ENCODE measurements at places on chromosomes 5 and 9.
A peak's percentile ranks its signal among the peaks of the same experiment; 100 is the strongest.

- peak; percentile 72 for DNase-seq
Observed at GRCh38 chr9:2469681-2470221, 151.8 kb upstream of the VLDLR start.

- no peak for DNase-seq
Observed at GRCh38 chr9:129405089-129405826, 215.6 kb downstream of the C9orf50 start.

GRCh38 chr9:32247168-32247567, 137.3 kb upstream of the ACO1 start:
- DNase-seq, result no peak

DNA sequence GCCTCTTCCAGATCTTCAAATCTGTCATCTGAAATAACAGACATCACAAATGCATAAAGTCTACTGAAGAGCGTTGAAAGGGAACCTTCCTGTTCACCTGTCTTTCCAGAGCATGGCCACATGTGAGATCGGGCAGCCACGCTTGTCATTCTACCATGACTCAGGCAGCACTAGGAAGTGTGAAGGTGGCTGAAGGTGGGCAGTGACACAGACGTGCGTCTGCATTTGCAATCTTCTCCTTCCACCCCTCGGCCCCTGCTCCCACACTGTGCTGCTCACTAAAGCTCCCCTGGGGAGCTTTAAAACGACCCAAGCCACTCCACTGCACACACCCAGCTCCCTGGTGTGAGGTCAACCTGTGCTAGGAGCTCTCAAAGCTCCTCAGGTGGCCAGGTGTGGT, 2.5 kb downstream of the ENTR1 start:
- DNase-seq, result no peak

- DNase-seq, result no peak
Observed at GRCh38 chr9:34686732-34687131, 4.3 kb downstream of the CCL19 start.

- DNase-seq, result no peak
Observed at GRCh38 chr5:119177226-119177625, 106.3 kb downstream of the DMXL1 start.

DNA sequence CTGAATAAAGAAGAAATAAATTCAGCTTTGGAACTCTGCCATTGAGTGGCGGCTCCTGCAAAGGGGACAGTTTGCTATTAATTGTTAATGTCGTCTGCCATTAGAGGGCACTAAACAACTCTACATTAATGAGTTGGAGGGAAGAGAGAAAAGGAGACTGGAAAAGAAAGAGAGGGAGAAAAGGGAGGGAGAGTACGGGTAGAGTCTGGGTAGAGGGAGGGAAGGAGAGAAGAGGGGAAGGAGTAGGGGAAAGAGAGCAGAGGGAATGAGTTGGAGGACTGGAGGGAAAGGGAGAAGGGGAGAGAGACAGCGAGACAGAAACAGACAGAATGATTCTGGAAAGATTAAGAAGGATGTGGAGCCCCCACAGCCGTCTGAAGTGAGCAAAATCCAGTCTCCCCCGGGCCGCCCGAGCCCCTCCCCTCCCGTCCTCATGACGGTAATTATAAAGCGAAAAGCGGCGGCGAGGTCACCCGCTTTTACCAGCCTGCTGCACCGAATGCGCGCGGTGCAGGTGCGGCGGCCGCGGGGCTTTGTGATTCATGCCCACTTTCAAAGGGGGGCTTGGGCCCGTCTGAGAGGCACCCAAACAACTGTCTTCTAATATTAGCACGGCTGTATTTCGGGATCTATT, 1.9 kb upstream of the FST start:
- DNase-seq, result peak; percentile 48

DNA sequence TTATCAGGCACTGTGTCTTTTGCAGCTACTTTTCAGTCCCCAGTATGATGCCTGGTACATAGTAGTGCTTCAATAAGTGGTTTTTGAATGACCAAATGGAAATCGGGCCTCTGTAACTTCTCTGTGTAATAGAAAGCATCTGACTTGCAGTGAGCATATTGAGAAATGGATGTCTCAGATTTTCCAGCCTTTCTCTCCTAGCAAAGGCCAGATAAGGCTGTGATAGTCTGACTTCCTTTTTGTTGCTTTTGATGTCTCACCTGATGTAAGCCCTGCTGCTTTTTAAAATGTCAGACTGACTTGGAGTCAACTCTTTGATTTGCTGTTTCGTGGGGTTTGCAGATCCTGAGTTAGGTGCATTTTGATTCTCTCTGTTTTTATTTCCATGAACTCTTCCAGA, 590.0 kb upstream of the ZNF608 start:
- no peak for DNase-seq

DNA sequence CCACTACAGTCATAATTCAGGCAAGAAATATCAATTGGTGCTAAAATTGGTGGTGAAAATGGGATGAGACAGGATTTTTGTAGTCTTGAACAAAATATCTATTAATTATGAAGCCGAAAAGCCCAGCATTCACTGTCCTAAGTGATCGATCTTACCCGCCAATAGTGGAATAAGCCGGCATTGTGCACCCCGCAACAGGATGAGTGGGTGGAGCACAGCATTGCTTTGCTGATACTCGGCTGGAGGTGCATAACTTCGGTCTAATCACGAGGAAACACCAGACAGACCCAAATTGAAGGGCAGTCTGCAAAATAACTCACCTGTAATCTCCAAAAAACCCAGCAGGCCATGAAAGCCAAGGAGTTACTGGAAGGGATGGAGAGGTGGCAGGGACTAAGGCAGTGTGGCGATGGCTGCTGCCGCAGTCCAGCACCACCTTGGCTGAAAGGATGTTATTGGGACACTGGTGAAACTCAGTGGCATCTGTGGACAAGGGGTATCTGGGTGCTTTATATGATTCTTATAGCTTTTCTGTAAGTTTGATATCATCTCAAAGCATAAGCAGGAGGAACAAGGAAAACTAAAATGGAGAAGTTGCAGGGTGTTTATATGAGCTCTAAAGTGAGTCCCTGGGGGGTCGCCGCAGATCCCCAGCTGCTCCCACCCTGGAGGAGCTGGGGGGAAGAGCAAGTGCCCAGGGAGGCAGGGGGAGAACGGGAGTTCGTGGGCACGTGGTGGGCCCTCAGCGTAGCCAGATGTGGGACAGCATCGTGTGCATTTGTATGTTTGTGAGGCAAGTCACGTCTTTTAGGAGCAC, 45.2 kb downstream of the AHRR start:
- peak; percentile 63 for DNase-seq

DNA sequence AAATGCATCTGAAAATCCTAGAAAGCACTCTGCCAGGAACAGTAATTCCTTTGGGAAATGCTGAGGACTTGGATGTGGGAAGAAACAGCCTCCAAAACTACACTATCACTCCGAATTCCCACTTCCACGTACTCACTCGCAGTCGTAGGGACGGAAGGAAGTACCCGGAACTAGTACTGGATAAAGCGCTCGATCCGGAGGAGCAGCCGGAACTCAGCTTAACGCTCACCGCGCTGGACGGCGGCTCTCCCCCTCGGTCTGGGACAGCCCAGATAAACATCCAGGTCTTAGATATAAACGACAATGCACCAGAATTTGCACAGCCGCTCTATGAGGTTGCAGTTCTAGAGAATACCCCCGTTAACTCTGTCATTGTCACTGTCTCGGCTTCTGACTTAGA, 786 bp downstream of the PCDHB3 start:
- DNase-seq, result no peak
